ENCODE measurements at places on chromosomes 5 and 9.

DNA sequence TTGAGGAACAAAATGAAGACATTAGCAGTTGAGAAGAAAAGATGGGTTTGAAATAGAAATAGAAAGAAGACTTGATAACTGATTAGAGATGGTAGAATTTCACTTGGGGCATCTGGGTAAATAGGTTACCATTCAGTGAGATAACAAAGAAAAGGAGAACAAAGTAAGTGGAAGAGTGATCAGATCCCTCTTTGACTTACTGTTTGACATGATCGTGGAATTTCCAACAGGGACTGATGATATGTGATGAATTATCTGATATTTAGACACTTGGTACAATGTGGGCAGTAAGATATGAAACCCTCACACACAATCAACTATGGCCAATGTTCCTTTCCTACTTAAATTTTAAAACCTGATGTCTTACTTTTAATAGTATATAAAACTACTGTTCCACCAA is 70.1 kb upstream of the STARD4 start:
- DNase-seq, result no peak

GRCh38 chr5:66810848-66811261 is 214.7 kb downstream of the MAST4 start:
- no peak for DNase-seq

GRCh38 chr9:130905125-130905901 is 8.7 kb upstream of the QRFP start:
- no peak for DNase-seq

- DNase-seq, result no peak
Observed at GRCh38 chr9:85522459-85523092, 219.2 kb downstream of the AGTPBP1 start.

- no peak for DNase-seq
Observed at GRCh38 chr5:143262393-143263174, 140.9 kb downstream of the NR3C1 start.

DNA sequence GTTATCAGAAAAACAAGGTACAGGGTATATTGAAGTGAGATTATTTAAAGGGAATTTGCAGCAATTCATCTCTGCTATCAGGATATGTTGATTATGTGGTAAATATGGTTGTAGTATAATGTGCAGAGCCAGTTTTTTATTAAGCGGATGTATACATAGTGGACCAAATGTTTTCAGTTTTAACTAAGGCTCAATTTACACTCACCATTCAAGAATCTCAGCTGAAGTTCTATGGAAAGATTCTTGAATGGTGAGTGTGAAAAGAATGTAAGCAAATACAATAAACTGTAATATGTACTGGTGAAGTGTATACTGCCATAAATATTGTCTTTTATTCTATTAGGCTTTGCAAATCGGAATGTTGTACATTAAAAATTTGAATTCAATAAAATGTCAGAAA is 895.9 kb upstream of the CDH10 start:
- no peak for DNase-seq

GRCh38 chr5:72205431-72206009 is 98.2 kb downstream of the MAP1B start:
- DNase-seq, result no peak

DNA sequence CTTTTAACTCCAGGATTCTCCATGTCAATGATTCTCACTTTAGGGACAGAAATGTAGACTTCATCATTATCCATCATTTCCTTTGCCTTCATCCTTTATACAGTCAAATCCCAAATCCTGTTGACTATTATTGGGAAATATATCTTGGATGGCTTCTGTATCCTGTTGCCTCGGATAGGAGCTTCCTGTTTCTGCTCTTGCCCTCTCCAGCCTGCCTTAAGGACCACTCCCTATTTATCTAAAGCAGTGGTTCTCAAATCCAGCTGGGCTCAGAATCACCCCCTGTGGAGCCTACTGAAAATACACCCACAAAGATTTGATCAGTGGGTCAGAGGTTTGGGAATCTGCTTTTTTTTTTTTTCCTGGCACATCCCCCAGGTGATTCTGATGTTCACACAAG is 8.5 kb downstream of the AFAP1L1 start:
- no peak for DNase-seq

- DNase-seq, result no peak
Observed at GRCh38 chr9:122005597-122005996, 87.5 kb downstream of the TTLL11 start.

DNA sequence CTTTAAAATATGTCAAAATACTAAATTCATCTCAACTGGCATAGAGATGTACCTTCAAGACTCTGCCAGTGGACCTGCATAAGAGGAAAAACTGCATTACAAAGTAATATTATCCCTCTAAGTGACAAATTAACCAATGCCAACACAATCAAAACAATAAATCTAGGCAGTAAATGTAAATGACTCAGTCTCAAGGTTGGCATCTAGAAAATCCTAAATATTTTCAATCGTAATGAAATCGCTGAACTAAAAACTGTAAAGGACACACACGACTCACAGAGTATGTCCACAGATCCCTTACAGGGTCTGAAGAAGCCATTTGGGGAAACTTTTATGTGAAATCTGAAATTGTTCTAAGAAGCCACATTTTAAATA is 31.2 kb downstream of the ERMP1 start:
- DNase-seq, result no peak

DNA sequence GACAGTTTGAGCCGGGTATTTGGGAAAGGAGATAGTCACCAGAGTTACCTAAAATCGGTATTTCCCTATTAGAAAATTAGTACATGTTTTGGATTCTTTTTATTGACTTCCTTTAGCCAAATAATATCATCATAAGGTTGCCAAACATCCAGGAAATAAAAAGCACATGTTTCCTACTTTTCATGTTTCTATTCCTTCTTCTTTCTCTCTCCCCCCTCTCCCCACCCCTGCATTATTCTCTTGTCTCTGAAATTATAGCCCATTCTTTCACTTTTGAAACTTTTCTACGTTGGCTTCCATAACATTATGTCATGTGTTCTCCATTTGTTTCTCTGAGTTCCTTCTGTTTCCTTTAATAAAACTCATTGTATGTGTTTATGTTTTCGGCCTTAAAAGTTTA is 161.9 kb downstream of the ALDH1A1 start:
- DNase-seq, result no peak

GRCh38 chr5:95646569-95647431 is at the start of gene RFESD:
RFESD (plus strand) TSS chr5:95646777; CDS start chr5:95652272, 5,495 bp downstream.
- peak; percentile 95 for DNase-seq

DNA sequence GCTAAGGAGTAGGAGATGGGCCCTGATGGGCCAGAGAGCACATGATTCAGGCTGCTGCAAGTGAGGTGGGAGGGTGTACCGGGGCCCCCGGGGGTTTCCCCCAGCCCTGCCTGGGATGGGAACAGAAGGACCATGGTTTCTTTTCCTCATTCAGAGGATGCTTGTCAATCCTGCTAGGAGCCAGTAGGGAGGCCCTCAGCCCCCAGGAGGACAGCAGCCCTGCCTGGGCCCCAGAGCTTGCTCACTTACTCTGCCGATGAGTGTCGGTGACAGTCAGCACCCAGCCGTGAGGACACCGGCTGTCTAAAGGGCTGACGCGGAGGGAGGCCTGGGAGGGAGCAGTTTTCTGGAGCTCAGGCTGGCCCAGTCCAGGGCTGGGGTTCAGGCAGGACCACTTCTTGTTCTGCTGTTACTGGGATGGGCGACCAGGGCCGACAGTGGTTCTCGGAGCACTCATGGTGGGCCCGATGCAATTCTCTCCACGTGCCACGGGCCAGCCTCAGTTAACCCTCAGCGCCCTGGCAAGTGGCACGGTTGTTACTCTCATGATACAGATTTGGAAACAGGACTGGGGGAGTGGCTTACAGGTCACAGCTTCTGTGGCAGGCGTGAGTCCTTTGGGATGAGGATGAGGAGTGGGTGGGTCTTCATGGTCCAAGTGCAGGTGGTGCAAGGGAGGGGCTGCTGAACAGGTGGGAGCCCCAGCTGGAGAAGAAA is 1.8 kb downstream of the ARRDC1 start:
- DNase-seq, result no peak

- DNase-seq, result no peak
Observed at GRCh38 chr5:120843390-120843980, 379.4 kb downstream of the PRR16 start.

DNA sequence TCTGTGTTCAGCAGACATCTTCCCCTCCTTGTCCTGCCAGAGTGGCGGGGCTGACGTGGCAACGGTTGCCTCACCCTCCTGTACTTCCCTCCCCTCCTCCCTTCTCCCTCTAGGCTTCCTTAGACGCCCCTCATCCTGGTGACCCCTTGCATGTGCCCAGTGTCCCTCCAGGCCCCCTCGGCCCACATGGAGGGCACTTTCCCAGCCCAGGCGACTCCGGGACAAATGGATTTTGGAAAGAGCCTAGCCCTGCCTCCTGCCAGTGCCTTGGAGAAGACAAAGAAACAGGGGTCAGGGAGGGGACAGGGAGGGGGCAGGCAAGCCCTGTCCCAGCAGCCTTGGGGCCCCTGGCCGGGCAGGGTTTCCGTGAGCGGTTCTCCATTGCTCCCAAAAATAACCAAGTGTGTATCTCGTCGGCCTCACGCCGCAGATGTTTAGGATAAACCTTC is 38.3 kb upstream of the NEURL1B start:
- DNase-seq, result no peak

- no peak for DNase-seq
Observed at GRCh38 chr5:61234019-61234418, 71.8 kb upstream of the SMIM15 start.

DNA sequence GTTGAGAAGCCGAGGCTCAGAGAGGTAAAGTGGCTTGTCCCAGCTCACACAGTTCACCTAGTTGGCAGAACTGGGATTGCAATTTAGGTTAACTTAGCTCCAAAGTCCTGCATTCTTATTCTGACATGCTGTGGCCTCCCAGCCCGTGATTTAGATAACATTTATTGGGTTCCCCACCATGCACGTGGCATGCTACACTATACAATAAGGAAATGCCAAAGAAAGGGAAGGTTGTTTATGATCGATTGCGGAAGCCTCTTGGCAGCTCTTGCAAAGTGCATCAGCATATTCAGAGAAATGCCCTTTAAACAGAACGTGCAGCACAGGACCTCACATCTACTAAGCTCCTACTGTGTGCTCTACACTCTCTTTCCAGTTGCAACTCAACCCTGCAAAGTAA is 3.2 kb downstream of the NEURL1B start:
- no peak for DNase-seq

DNA sequence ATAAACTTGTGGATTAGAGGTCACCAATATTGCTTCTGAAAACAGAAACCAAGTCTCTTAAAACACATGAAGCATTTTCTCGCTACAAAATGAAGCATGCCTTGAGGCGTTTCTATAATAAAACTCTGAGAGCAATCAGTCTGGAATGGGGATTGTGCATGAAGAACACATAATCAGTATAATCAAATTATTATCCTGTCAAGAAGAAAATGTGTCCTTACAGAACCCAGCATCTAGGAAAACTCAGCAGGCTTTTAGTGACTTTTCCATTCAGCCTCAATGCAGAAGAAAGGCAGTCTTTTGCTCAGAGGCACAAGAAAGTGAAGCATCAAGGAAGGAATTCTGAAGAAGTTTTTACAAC is 121.9 kb downstream of the CDH18 start:
- DNase-seq, result no peak

GRCh38 chr5:160390787-160391696 is 8.8 kb downstream of the FAM200C start:
- DNase-seq, result no peak

- DNase-seq, result no peak
Observed at GRCh38 chr9:556199-556598, 285.3 kb upstream of the DMRT1 start.

DNA sequence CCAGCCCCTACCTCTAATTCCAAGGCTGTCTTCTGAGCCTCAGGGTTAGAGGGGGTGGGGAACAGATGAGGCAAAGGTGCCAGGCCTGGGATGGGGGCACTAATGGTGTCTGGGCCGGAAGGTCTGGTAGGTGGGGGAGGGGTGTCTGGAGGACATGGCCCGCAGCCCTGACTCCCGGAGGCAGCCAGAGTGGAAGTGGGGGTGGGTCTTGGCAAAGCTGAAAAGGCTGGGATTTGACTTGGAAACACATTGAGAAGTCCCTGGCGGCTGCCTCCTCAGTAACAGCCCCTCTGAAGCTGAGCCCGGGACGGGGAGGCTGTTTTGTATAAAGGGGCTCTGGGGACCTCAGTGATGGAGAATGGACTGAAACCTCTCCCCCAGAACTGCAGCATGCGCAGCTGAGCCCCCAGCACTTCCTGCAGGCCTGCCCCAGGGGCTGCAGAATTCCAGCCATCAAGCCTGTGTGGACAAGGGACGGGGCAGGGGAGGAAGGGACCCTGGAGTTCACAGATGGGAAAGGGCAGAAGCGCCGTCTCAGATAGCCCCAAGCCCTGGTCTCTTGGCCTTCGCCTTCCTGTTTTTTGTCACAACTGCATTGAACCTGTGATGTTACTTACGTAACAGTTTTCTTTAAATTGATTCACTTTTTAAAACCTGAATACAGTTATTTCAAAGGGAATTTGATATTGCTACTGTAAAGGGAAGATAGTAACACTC is 49.3 kb upstream of the SYNPO start:
- DNase-seq, result no peak

GRCh38 chr9:76677481-76678055 is 86.7 kb upstream of the PCA3 start:
- no peak for DNase-seq

- DNase-seq, result no peak
Observed at GRCh38 chr5:83370957-83371356, 100.6 kb upstream of the VCAN start.

DNA sequence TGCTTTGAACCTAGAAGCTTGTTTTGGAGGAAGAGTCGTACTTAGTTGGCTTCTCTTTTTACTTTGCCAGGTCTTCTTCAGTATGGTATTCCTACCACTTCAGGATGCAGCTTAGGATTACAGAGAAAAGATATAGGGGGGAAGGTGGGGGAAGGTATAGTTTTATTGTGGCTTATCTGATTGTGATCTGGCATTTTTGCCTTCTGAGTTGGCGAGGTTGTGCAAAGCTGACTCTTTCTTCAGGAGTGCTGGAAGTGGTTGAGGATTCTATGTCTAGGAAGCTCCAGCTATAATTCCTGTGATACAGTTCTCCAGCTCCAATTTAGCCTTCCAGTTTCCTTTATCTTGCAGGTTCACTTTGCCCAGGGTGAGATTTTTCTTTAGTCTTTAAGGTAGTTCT is 7.0 kb downstream of the CDC42SE2 start:
- DNase-seq, result no peak

DNA sequence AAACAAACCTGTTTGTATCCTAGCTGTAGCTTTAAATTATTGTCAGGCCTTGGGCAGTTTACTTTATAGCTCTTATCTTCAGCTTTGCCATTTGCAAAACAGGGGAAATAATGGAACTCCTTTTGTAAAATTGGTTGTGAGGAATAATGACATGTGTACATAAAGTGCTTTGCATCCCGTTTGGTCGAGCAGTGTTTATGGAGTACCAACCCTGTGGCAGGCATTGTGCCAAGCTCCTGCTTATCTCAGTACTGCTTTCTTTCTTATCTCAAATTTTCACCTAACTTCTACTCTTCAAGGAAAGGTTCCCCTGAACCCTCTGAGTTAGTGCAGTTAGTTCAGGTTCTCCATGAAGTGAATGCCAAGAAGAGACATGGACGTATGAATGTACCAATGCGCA is 9.4 kb upstream of the TENT2 start:
- DNase-seq, result no peak
